ENCODE measurements at places on chromosomes 4 and X.

GRCh38 chr4:70380578-70380977 is 2.4 kb upstream of the SMR3B start:
- no peak for DNase-seq

DNA sequence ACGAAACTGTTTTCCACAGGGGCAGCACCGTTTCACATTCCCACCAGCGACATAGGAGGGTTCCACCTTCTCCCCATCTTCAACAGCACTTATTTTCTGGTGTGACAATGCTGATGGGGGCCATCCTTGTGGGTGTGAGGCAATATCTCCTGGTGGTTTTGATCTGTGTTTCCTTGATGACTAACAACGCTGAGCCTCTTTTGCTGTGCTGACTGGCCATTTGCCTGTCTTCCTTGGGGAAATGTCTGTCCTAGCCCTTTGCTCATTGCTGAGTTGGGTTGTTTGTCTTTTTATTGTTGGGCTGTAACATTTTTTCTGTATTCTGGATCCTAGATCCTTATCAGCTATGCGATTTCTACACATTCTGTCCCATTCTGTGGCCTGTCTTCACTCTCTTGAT is 33.7 kb downstream of the ATP2B3 start:
- DNase-seq: no peak

DNA sequence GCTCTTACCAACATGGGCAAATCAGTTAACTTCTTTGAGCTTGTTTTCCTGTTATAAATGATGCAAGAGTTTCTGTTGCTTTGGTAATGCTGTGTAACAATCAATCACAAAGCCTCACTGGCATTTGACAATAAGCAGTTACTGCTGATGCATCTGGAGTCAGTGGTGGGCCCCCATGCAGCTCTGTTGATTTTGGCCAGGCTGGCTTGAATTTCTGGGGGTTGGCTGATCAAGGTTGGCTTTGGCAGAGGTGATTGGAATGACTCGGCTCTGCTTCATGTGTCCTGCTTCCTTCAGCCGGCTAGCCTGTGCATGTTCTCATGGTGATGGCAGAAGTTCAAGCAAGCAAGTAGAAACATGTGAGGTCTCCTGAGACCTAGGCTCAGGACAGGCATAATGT is 90.4 kb downstream of the PHEX start:
- DNase-seq: no peak

DNA sequence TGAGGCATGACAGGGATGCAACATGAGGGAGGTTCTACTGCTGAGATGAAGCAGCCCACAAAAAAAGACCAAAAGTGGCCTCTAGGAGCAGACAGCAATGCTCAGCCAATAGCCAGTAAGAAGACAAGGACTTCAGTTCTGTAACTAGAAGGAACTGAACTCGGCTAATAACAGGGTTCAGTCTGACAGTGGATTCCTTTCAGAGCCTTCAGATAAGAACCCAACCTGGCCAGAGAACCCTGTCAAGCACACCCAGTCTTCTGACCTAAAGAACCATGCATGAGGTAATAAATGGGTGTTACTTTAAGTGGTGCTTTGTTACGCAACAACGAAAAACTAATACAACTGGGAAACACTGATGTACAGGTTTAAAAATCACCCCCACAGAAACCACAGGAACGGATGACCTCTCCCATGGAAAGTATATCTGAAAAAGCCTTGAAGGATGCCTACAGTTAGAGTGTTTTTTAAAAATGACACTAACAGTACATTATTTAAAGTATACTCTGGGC is 94.6 kb downstream of the PAPSS1 start:
- DNase-seq: no peak

DNA sequence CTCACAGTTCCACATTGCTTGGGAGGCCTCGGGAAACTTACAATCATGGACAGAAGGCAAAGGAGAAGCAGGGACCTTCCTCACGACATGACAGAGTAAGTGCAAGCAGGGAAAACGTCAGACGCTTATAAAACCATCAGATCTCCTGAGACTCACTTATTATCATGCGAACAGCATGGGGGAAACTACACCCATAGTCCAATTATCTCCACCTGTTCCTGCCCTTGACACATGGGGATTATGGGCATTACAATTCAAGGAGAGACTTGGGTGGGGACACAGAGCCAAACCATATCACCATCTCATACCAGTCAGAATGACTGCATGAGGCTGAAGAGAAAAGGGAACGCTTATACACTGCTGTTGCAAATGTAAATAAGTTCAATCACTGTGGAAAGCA is 1066.9 kb upstream of the PCDH7 start:
- no peak for DNase-seq

DNA sequence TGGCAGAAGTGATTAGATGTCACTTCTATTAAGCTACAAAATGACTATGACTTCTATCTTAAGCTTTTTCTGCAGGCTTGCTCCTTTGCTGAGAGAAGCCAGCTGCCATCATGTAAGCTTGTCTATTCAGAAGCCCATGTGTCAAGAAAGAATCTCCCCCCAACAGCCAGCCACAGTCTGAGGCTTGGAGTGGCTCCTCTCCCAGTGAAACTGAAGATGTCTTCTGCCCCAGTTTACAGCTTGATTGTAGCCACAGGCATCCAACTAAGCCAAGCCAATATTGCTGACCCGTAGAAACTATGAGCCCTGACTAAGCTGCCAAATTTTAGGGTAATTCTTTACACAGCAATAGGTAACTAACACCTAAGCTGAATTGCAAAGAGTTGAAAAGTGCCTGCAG is 26.7 kb upstream of the SLC10A7 start:
- no peak for DNase-seq

GRCh38 chrX:20378233-20378920 is 111.7 kb upstream of the RPS6KA3 start:
- no peak for DNase-seq

DNA sequence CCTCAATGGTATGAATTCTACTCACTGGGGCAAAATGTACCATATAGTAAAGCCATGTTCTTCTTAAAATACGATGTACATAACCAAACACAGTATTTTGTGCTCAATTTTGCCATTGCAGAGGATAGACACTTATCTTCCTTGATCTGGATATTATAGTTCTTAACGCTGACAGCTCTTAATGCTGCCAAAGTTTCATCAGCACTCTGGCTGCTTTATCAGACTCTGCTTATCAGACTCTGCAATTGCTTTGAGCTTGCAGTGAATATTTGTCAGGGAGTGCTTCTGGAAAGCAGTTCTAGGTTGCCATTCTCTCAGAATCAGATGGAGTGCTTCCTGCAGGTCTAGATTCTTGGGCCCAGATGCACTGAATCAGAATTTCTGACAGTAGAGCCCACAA is 863.1 kb downstream of the CCSER1 start:
- DNase-seq: no peak

GRCh38 chr4:57117491-57117890 is 7.3 kb upstream of the IGFBP7 start:
- DNase-seq: no peak

- no peak for DNase-seq
Measured at GRCh38 chrX:154828016-154828408, 6.5 kb downstream of the SMIM9 start.

DNA sequence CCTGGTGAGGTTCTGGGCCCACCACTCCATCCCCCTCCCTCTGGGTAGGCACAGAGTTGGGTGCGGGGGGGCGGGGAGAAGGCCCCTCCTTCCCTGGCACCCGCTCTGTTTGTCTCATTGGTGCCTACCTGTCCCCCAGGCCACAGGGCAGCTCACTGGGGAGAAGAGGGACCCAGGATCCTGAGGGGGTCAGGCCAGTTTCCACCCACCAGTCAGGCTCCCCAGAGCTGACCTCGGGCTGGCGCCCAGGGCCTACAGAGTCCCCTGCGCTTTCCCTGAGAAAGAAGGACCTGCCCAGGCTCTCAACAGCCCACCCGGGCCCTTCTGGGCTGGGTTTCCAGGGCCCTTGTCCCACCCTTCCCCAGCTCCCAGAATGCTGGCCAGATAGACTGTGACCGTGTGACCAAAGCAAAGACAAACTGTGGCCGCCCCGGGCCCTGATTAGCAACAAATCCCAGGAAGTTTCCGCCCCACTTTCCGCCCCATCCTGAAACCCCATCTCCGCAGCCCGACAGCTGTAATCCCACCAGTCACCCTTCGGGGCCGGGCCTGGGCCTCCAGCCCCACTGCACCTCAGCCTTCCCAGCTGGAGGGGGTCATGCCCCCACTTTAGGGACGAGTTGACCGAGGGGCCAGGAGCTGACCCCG is 33.8 kb upstream of the FGFR3 start:
- no peak for DNase-seq

- no peak for DNase-seq
Measured at GRCh38 chr4:140807491-140808252, 51.5 kb upstream of the TBC1D9 start.

DNA sequence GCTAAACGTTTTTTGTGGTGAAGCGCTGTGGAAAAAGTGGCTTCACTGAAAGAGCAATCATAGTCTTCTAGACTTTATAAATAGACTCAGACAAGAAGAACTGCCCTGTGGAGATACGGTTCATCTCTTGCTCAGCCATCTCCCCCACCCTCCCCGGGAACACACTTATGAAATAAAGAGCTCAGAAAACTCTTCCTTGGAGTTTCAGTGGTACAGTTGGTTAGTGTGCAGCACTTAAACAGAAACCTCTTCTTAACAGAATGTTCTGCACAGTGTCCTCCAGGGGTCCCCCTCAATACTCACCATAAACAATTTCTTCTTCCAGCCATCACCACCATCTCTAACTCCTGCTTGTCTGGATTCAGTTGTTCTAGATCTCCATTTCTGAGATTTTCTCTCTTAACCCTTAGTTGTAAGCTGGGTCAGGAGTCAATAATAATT is 313.0 kb downstream of the ARHGAP10 start:
- DNase-seq: no peak

GRCh38 chr4:101596781-101597552 is 193.6 kb upstream of the BANK1 start:
- DNase-seq: no peak

DNA sequence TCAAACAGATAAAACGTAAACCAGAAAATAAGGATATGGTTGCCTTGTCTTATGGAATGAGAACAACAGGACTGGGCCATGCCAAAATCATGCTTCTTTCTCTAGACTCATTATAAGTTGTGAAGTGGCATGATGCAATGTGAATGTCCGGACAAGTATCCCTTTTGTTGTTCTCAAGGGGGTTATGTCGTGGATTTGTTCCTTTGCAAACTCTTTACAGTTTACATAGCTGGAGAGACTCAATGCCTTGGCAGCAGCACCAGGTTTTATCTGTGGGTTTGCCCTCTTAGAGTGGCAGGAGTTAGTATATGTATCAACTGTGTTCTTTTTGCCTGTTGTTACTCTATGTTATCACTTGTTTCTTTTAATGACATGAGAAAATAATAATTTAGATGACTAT is 41.4 kb downstream of the SPRY1 start:
- DNase-seq: no peak

DNA sequence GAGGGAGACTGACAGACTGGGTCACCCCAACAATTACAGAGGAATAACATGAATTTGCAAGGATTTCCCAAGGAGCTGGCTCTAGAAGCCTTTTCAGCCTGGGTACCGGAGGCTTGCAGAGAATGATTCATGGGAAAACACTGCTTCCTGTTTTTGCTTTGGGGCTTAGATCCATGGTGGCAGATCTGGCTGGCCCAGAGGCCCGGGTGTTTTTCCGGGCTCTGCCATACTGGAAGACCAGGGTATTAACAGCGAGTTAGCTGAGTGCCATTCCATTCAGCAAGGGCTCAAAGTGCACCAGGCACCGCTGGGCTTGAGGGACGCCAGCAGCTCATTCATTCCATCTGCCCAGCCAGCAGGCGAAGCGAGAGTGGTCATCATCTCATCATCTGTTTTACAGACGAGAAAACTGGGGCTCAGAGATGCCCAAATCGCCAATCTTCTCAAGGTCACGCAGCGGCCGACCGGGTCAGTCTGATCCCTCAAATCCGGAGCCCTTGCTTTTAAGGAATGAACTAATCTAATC is 1.3 kb downstream of the WDR1 start:
- DNase-seq: no peak

DNA sequence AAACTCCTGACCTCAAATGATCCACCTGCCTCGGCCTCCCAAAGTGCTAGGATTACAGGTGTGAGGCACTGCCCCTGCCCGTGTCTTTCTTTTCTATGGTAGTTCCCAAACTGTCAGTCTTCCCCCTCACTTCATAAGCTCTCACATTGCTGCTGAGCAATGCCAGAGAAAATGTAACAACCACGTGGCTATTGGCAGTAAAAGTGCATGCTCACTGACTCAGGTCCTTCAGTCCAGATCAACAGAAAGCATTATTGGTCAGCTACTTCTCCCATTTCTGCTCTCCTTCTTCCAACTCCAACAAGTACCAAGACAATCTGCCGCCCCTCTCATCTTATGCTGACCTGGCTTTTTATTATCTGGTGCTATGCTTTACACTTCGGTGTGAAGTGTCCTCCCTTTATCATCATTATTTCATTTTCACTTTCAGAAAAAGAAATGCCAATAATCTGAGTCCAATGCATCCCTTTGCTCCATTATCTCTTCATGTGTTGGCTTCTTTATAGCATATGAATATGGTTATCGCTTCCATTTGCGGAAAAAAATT is 133.8 kb upstream of the UGT8 start:
- DNase-seq: no peak

DNA sequence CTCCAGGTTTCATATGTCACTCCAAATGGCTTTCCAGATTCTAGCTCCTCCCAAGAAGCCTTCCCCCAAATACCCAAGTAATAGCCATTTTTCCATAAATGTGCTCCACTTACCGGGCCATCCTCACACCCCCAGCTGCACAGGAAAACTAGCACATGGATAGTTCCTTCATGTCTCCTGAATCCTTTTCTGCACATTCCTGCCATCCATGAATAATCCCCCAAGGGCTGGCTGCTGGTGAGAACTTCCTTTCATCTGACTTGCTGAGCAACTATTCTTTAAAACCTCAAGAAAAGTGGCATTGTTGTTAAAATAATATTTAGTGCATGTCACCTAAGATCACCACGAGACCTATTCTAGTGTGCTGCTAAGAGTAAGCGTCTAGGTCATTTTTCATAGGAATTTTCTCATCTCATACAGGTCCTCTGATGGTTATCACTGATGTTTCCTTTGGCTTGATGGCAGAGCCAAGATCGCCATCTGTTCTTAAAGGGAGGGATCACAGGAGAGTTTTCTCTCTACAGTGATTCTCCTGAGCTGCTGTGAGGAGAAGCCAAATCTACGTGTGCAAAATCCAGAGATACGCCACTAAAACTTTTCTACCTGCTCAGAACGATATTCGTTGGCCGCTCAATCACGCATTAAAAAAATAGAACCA is 71.3 kb downstream of the MAP3K15 start:
- DNase-seq: no peak

DNA sequence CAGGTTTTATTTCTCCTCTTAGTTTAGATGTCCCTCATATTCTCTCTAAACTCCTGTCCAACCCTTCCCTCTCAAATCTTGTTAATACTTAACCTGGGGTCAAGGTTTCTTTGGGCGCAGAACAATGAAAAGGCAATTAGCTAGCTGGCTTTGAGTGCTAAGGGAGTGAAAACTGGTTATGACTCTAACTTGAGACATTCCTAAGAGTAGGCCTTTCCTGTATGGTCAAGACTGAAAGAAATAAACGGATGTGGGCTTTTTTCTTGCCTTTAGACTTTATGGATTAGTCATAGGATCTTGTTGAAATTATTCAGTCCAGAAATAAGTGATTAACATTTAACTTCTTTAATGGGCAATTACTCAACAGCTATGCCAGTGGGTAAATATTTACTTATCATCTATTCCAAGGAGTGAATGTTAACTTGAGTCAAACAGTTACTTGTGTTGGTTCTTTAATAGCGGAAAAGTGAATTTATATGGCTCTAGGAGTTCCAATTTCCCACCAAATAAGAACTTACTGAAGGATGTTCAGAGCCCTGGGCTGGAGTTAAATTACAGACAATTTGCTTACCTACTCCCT is 141.7 kb upstream of the SCML1 start:
- DNase-seq: no peak
